ENCODE measurements at places on chromosomes 3 and 15.

DNA sequence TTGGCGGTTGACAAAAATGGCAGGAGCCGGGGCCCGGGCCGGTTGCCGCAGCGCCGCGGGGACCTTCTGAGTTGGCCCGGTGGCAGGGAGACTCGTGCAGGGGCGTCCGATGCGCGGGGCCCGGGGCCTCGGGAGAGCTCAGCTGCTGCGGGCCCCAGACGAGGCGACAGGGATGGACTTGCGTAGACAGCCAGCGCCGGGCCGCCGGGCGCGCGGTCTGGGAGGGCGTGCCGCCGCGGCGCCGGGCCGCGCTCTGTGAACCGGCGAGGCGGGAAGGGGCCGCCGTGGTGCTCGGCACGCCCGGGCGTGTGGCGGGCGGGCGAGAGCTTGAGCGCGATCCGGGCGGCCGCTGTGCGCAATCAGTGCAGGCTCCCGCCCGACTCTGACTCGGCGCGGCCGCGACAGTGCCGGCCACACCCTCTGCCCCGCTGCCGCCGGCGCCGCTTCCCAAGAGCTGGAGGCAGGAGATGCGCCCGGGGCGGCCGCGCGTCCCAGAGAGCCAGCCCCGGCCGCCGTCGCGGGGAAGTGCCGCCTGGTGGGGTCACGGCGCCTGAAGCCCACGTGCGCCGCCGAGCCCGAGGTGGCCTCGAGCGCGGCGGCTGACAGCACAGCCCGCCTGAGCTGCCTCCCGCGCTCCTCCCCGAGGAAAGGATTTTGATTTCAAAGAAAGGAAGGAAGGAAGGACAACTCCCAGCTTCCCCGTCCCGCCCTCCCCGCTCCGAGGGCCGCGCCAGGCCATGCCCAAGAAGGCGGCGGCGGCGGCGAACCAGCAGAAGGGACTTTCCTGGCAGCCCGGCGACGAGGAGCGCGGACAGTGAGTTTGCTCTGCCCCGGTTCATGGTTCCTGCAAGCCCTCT is 657 bp downstream of the TLNRD1 start:
- DNase-seq: peak; percentile 68

GRCh38 chr3:196159952-196160804 is 51.0 kb downstream of the ZDHHC19 start:
- DNase-seq: no peak

DNA sequence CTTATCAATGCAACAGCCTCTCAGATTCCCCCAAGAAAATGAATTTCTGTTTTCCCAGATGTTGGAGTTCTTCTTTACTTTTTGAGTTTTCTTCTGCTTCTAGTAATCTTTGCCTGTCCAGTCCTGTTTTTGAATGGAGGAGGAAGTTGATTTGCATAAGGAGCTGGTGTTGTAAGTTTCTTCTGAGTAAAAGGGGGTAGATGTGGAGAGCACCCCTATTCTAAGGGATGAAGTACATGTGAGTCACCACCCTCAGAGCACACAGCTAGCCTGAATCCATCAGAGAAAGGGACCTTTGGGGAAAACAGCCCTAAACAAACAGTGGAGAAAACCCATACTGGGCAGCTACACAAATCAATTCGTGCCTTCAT is 34.5 kb downstream of the ACAA1 start:
- no peak for DNase-seq

- DNase-seq: no peak
Observed at GRCh38 chr15:67090297-67091070, 25.1 kb downstream of the SMAD3 start.

DNA sequence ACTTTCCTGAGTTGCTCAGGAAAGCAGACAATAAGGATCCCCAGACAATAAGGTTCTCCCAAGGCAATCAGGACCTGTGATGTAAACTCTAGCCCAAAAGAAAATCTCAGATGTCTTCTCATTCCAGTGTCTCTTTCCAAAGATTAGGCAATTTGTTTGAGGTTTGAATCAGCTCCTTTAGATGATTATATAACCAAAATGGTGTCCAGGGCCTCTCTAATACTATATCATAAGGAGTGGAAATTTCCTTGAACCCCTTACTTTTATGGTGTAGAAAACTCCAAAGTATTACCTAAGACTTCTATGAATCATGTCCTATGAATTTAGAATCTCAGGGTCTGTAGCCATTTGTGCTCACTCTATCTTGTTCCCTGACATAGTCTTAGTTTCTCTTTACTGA is 65.9 kb downstream of the GPR176 start:
- DNase-seq: no peak

Measured in mesendoderm (in vitro differentiated cells).